ENCODE measurements at places on chromosomes 16 and 17.

DNA sequence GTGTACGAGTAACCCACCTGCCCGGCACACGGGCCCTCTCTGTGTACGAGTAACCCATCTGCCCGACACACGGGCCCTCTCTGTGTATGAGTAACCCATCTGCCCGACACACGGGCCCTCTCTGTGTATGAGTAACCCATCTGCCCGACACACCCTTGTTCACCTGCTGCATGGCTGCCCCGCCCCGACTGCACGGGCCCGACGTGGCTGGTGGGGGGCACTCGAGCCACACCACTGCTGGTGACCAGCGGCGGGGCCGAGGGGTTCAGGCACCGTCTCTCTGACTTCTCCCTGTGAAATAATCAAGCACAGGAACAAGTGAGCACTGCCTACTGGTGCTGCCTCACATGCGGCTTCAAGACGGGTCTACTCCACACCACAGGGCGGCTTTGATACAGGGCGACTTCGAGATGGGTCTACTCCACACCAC is 22.1 kb downstream of the MAP1LC3B start:
- no peak for DNase-seq

- no peak for DNase-seq
Observed at GRCh38 chr16:86528061-86528929, 18.0 kb downstream of the FOXF1 start.

- no peak for DNase-seq
Observed at GRCh38 chr17:29176558-29177351, 3.4 kb downstream of the MYO18A start.

DNA sequence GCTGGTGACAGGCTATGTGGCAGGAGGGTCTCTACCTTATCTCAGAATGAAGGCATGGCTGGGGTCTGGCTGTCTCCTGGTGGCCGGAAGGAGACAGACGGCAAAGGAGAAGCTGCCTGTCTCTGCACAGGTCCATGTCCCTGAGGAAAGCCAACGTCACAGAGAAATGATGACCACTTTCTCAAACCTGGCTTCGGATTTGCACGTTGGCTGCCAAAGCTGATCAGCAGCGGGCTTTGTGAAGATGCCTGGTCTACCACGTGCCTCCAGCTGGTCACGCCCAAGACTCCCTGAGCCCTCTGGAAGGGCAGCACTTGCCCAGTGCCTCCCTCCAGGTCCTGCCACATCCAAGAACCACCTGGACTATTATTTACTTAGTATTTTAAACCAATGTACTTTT is 8.4 kb downstream of the DEXI start:
- no peak for DNase-seq

- no peak for DNase-seq
Observed at GRCh38 chr17:11565591-11565990, 32.7 kb upstream of the DNAH9 start.

DNA sequence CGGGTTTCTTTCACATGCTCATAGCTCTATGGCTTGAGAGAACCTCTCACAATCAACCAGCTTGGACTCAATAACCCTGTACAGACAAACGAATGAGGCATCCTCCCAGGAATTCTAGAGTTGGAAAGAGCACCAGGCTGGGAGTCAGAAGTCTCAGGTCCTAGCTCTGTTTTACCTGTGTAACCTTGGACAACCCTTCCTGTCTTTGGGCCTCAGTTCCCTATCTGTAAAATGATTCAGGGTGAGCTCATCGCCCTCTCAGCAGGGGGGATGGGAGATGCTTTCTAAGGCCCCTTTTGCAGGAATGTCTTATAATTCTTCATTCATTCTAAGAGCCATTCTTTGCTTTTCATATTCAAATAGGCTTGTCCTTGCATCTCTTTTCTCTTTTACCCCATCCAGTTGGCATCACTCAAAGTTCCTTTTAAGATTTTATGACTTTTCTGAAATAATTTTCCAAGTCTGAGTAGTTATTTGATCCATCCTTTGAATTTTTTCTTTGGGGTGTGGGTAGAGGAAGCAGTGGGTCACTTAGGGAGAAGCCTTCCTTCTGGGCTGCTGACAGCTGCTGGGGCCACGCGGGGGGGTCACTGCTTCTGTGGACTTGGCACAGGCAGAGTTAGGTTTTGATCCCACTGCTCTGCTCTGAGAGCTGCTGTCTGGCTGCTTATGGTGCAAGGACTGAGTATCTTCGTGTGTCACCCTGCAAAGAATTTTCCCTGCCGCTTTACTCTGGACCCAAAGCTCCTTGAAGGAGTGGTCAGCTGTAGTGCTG is 102.7 kb downstream of the UTP18 start:
- DNase-seq = peak; percentile 77
